ENCODE measurements at places on chromosomes 6 and 20.

- no peak overlapping the region for H3K27ac ChIP-seq
- H3K4me1 ChIP-seq, result no peaks in the 10 kb centered on the region
- no peaks in the 10 kb centered on the region for H3K36me3 ChIP-seq
- no peak for DNase-seq
- H3K27me3 ChIP-seq, result peaks cover 9% of the 10 kb centered on the region
Measured at GRCh38 chr20:48492015-48492714, 335.6 kb downstream of the PREX1 start.

GRCh38 chr6:111669326-111669725 lies 63.6 kb upstream of the TRAF3IP2 start:
- H3K27ac ChIP-seq, result peak overlapping the region; percentile 76
- H3K36me3 ChIP-seq, result peaks cover 63% of the 10 kb centered on the region
- no peak for DNase-seq
- H3K4me1 ChIP-seq, result peaks cover 11% of the 10 kb centered on the region

DNA sequence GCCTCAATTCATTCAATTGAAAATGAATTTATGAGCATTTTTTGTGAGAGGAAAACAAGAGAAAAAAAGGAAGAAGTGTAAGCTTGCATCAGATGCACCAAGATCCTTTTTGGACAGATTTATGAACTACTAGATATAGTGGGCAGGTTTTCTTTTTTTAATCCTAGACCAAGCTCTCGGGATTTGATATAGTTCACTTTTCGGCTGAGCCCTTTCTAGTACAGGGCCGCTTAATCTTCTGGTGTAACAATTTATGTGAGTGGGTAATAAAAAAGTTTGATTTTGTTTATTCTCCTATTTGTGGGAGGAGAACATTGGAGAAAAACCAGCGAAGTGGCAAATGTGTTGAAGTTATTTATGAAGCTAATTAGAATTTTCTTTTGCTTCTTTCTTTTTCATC lies 538.0 kb downstream of the UTRN start:
- H3K27ac ChIP-seq, result no peak overlapping the region
- no peaks in the 10 kb centered on the region for H3K27me3 ChIP-seq
- peaks cover 31% of the 10 kb centered on the region for H3K36me3 ChIP-seq
- no peak overlapping the region for H3K4me3 ChIP-seq
- DNase-seq, result no peak
- peaks cover 24% of the 10 kb centered on the region for H3K4me1 ChIP-seq

- no peak overlapping the region for H3K27ac ChIP-seq
- H3K4me1 ChIP-seq, result no peaks in the 10 kb centered on the region
- DNase-seq, result no peak
- H3K27me3 ChIP-seq, result peaks cover 6% of the 10 kb centered on the region
Measured at GRCh38 chr20:38585404-38586180, 4.6 kb downstream of the ADIG start.

GRCh38 chr6:92757925-92758324 lies 661.4 kb downstream of the EPHA7 start:
- no peaks in the 10 kb centered on the region for H3K36me3 ChIP-seq
- H3K27me3 ChIP-seq, result no peaks in the 10 kb centered on the region
- no peak for DNase-seq
- H3K27ac ChIP-seq, result no peak overlapping the region
- H3K4me1 ChIP-seq, result no peaks in the 10 kb centered on the region
- H3K4me3 ChIP-seq, result no peak overlapping the region

- no peaks in the 10 kb centered on the region for H3K27me3 ChIP-seq
- no peaks in the 10 kb centered on the region for H3K4me1 ChIP-seq
- H3K27ac ChIP-seq, result no peak overlapping the region
- peaks cover 14% of the 10 kb centered on the region for H3K36me3 ChIP-seq
- no peak for DNase-seq
- no peak overlapping the region for H3K4me3 ChIP-seq
Measured at GRCh38 chr6:138422861-138423260, 18.8 kb downstream of the HEBP2 start.

DNA sequence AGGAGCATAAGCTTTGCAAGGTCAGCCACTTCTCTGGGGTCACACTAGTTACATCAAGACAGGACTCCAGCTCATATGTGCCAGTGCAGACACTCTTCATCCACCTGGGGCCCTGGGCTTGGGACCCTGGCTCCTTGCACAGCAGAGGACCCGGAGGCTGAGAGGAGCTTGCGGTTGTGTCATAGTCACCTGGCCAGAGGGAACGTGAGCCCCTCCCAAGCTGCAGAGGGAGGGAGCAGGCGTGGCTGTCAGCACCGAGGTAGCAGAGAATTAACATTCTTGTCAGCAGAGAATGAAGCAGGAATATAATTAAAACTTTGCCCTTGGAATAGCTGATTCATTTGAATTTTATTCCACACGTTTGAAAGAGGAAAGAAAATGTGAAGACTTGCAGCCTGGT lies 36.8 kb downstream of the BCAS4 start:
- peaks cover 7% of the 10 kb centered on the region for H3K36me3 ChIP-seq
- H3K27me3 ChIP-seq, result no peaks in the 10 kb centered on the region
- no peak overlapping the region for H3K4me3 ChIP-seq
- H3K4me1 ChIP-seq, result no peaks in the 10 kb centered on the region

DNA sequence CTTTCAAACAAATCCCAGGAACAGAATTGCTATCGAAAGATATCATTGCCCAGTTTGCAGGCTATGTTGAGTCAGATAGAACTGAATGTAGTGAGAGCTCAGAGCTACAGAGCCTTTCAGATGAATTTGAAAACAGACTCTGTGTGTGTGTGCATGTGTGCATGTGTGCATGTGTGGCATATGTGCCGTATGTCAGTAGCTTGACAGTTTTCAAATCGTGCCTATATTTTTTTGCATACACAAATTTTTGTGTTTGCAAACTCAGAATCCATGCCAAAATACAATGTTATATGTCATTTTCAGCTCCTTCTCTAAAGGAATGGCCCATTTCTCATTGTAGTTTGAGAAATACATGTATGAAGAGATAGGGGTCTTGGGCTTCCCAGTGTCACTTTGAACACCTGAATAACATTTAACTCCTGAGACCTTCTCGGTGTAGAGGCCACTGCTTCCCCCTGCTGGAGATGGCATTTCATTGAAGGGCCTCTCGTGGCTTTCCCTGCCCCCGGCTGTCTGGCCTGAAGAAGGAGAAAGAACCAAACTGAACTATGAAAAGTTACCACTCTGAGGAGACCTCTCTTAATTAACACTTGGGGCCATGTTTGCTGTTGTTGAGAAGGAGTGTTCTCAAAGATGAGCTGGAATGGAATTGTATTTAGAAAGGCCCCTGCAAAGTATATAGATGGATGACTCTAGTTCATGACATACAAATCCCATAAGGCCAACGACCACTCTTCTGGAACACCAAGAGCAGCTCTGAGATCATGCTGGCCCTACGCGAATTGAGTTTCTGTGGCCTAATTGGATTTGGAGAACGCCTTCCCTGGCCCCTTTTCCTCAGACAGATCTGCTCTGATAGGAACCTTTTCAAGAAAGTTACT lies 58.7 kb downstream of the VAPB start:
- peak; percentile 14 for DNase-seq
- peaks cover 3% of the 10 kb centered on the region for H3K27me3 ChIP-seq
- H3K4me1 ChIP-seq, result peaks cover 5% of the 10 kb centered on the region
- H3K36me3 ChIP-seq, result peaks cover 12% of the 10 kb centered on the region
